ENCODE measurements at places on chromosomes 16 and 17.
A peak's percentile ranks its signal among the peaks of the same experiment; 100 is the strongest.

DNA sequence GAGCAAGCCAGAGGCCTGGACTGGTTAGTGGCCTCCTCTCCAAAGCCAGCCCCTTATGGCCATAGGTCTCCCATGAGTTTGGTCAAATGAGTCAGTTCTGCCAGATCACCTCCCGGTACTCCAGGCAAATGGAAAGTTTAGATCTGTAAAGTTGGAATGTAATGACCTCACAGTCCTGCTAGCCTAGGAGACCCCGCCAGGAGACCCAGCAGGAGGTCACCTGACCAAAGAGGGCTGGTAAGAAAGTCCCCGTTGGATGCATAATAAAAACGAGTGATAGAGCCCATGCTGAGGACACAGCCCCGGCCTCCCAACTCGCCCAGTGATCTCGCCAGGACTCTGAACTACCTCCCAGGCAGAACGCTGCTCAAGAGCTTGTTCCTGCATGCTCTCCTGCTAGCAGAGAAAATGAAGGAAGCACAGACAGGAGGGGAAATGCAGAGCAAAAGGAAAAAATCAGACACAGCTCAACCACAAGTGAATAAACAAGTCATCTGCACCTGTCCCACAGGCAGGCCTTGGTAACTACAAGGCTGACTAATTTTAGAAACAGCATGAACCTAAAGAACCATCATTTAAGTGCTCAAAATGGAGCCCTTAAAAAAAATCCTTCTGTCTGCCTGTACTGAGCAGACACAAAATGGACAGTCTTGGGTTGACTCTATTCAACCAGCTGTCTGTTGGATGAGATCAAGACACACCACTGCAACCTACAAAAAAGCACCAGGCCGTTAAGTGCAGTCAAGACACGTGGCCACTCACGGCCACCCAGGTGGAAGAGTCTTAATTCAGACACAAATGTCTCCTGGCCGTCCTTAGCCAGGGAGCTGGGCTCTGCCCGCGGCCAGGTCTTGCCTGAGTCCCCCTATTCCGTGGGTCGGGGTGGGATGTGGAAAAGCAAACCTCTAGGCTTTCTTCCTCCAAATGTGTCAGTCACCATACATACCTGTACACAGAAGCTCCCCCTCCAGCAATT, 9.2 kb downstream of the CDIP1 start:
- peak overlapping the region; percentile 32 for H3K27ac ChIP-seq
- no peaks in the 10 kb centered on the region for H3K27me3 ChIP-seq
- peaks cover 9% of the 10 kb centered on the region for H3K36me3 ChIP-seq
- H3K4me3 ChIP-seq = no peak overlapping the region
- peaks cover 10% of the 10 kb centered on the region for H3K4me1 ChIP-seq
- DNase-seq = no peak

DNA sequence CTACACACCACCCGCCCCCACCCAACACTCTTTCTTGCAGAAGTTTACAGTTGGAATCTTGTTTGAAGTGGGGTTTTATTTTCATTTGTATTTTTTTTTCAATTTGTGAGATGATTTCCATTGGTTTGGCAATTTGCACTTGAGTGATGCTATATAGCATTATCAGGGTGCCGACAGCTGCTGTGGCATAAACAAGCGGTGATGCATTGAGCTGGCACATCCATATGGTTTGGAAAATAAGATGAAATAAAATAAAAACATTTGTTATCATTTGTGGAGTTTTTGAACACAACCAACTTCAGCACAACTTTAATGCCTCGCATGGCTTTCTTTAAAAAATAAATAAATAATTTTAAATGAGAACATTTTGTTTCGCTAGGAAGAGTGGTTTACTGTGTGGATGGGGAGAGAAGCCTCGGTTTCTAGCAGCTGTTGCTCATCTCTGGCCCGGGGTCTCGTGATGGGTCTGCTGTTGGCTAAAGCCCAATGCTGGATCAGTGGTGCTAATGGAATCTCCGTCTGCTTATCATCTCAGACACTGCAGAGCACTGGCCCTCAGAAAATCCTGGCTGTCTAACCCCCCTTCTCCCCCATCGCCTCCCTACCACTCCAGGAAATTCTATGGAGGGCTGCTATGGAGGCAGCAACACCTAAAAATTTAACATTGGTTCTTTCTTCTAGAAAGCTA, 192.3 kb upstream of the MAF start:
- H3K27me3 ChIP-seq = no peaks in the 10 kb centered on the region
- no peaks in the 10 kb centered on the region for H3K36me3 ChIP-seq
- no peak overlapping the region for H3K4me3 ChIP-seq
- no peak for DNase-seq

DNA sequence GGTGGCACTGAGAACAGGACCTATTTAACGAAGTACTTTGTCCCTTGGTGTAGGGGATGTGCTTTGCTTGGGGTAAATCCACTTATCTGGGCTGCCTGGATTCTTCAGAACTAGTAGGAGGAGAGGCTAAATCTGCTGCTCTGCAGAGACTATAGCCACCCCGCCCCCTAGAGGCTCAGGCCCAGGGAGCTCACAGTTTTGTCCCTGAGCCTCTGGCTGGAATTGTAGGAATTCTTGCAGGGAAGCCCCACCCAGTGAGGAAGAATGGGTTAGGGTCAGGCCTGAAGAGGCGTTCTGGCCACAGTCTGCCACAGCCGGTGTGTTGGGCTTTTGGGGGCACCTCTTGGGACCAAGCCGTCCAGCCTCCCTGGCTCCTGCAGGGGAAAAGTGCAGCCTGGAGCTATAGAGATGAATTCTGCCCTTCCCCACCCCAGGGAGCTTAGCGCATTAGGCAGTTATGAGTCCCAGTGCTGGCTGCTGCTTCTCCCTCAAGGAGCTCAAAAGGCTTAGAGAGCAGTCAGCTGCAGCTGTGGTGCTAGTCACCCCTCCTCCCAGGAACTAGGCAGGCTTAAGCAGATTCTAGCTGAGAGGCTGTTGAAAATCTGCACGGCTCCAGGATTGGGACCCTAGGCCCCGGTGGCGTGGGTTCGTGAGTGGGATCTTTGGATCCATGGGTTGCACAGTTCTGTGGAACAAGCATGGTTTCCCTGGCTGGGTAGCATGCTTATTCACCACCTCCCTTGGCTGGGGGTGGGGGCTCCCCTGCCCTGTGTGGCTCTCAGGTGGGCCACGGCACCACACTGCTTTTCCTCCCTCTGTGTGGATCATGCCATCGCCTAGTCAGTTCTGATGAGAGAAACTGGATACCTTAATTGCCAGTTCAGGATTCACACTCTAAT, 237.4 kb upstream of the TOM1L1 start:
- no peak overlapping the region for H3K27ac ChIP-seq
- DNase-seq = no peak
- H3K4me3 ChIP-seq = no peak overlapping the region
- no peaks in the 10 kb centered on the region for H3K4me1 ChIP-seq
- no peaks in the 10 kb centered on the region for H3K27me3 ChIP-seq

DNA sequence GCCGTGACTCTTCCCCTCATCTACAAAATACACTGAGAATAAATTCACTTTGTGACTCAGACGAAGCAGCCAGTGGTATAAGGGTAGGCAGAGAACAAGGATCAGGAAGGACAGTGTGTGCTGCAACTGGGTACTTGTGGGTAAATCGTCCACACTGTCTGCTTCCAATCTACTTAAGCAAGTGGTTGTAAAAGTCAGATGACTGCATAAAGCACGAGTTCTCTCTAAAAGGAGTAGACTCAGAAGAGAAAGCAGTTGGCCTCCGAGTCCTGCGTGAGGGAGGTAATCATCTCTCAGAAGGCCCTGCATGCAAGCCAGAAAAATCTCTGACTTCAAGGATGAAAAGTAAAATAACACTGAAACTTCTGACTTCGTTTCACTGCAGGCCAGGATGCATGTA, 43.1 kb downstream of the ANKFY1 start:
- no peaks in the 10 kb centered on the region for H3K27me3 ChIP-seq
- no peaks in the 10 kb centered on the region for H3K4me1 ChIP-seq
- H3K27ac ChIP-seq = no peak overlapping the region
- peaks cover 3% of the 10 kb centered on the region for H3K36me3 ChIP-seq
- no peak for DNase-seq

DNA sequence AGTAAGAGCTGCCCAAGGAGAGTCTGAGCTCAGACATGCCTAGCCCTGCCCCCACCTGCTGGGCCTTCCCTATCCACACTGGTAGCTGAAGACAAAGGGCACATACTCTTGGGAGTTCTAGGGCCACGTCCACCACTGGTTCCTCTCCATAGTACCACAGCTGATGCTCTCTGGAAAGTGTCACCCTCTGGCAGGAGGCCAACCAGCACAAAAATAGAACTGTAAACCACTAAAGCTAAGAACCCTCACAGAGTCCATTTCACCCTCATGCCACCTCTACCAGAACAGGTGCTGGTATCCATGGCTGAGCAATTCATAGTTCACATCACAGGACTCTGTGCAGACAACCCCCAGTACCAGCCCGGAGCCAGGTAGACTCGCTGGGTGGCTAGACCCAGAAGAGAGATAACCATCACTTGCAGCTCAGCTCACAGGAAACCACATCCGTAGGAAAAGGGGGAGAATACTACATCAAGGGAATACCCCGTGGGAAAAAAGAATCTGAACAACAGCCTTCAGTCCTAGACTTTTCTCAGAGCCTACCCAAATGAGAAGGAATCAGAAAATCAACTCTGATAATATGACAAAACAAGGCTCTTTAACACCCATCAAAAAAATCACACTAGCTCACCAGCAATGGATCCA, 115.3 kb downstream of the CEP112 start:
- no peak overlapping the region for H3K4me3 ChIP-seq
- H3K27me3 ChIP-seq = peaks cover 1% of the 10 kb centered on the region
- no peak overlapping the region for H3K27ac ChIP-seq
- DNase-seq = no peak
- H3K36me3 ChIP-seq = peaks cover 13% of the 10 kb centered on the region

- no peaks in the 10 kb centered on the region for H3K4me1 ChIP-seq
- H3K27ac ChIP-seq = no peak overlapping the region
- no peak for DNase-seq
Measured at GRCh38 chr17:20961586-20961985, 81.2 kb downstream of the USP22 start.

DNA sequence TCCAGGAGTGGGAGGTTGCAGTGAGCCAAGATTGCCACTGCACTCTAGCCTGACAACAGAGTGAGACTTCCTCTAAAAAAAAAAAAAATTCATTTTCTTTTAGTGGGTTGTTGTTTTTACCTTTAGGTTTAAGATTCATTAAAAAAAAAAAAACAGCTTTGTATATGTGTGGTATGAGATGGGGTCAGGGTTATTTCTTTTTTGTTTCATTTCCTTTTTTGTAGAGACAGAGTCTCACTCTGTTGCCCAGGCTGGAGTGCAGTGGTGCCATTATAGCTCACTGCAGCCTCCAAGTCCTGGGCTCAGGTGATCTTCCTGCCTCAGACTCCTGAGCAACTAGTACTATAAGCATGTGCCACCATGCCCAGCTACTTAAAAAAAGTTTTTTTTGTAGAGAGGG, 47.0 kb downstream of the BCAS3 start:
- DNase-seq = no peak
- H3K27me3 ChIP-seq = no peaks in the 10 kb centered on the region
- H3K36me3 ChIP-seq = no peaks in the 10 kb centered on the region
- no peak overlapping the region for H3K4me3 ChIP-seq

DNA sequence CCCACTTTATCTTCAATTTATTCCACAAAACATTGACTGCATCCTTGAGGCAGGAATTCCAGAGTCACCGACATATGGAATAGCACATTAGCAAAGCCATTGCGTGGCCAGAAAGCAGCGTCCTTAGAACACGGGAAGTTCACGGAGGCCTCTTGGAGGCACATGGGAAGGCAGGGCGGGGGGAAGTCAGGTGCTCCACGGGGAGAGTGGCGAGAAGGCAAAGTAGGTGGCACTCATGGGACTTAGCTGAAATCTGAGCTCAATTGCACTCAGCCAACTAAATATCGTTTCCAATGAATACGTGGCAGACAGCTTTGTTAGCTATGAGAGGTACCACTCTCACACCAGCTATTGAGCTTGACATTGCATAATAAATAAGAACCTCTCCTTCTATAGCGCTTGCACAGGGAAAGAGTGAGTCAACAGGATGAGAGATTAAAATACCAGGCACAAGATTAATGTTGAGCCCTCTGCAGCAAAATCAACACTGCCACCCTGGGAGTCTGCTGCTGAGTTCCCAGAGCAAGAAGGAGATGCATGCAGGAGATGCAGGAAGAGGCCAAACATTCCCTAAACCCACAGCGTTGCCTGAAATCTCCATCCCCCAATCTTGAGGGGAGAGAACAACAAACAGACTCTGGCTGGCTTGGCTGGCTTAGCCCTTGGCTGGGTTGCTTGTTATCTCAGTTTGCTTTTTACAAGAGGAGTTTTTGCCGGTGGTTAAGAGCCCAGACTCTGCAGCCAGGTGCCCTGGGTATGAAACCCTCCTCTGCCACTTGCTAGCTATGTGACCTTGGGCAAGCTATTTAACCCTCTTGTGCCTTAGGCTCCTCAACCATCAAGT, 28.8 kb downstream of the ABCC12 start:
- peaks cover 6% of the 10 kb centered on the region for H3K27me3 ChIP-seq
- H3K27ac ChIP-seq = no peak overlapping the region

GRCh38 chr16:12188935-12189249, 212.4 kb downstream of the SNX29 start:
- no peaks in the 10 kb centered on the region for H3K36me3 ChIP-seq
- peaks cover 2% of the 10 kb centered on the region for H3K27me3 ChIP-seq
- H3K4me3 ChIP-seq = no peak overlapping the region

DNA sequence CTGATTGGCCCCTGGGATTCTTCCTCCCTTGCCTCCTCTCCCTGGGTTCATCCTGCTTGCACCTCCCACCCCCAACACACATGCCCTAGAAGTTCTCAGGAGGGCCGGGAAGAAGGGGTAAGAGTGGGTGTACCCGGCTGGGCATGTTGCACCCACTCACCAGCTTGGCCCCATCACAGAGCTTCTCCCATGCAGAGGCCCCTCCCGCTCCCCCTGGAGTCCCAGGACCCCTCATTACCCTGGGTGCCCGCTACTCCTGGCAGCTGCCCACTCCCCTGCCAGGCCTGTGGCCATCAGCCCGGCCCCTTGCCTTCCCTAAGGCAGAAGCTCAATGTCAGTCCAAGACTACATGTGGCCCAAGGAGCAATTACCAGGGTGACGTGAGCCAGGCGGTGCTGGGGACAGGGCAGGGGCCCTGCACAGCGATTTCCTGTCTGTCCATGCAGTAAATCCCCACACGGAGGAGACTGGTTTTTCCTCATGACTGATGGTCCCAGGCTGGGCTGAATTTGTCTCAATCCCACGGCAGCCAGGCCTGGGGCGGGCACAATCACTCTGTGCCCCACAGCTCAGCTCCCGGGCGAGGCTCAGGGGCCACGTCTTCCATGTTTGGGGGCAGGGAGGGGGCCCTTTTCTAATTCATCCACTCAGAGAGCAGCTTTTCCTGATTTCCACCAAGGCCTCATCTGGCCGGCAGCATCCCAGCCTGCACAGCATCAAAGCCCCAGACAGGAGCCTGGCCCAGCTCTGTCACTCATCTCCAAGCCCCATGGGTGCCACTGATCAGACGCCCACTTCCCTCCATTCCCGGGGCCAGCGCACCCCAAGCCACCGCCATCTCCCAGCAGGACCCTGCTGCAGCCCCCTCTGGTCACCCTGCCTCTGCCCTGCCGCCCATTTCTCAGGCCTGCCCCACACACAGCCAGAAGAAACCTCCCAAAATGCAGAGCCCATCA, 234.7 kb downstream of the KATNIP start:
- H3K4me1 ChIP-seq = no peaks in the 10 kb centered on the region
- H3K27ac ChIP-seq = no peak overlapping the region
- peaks cover 2% of the 10 kb centered on the region for H3K27me3 ChIP-seq
- no peak overlapping the region for H3K4me3 ChIP-seq
- DNase-seq = no peak
- H3K36me3 ChIP-seq = no peaks in the 10 kb centered on the region

GRCh38 chr17:41992576-41992975, 24.7 kb downstream of the DNAJC7 start:
- peaks cover 45% of the 10 kb centered on the region for H3K36me3 ChIP-seq
- no peak overlapping the region for H3K4me3 ChIP-seq
- peaks cover 3% of the 10 kb centered on the region for H3K4me1 ChIP-seq
- H3K27ac ChIP-seq = no peak overlapping the region
- H3K27me3 ChIP-seq = no peaks in the 10 kb centered on the region
- DNase-seq = no peak

Data from endothelial cell (in vitro differentiated cells).